ENCODE measurements at places on chromosomes 7 and 10.

DNA sequence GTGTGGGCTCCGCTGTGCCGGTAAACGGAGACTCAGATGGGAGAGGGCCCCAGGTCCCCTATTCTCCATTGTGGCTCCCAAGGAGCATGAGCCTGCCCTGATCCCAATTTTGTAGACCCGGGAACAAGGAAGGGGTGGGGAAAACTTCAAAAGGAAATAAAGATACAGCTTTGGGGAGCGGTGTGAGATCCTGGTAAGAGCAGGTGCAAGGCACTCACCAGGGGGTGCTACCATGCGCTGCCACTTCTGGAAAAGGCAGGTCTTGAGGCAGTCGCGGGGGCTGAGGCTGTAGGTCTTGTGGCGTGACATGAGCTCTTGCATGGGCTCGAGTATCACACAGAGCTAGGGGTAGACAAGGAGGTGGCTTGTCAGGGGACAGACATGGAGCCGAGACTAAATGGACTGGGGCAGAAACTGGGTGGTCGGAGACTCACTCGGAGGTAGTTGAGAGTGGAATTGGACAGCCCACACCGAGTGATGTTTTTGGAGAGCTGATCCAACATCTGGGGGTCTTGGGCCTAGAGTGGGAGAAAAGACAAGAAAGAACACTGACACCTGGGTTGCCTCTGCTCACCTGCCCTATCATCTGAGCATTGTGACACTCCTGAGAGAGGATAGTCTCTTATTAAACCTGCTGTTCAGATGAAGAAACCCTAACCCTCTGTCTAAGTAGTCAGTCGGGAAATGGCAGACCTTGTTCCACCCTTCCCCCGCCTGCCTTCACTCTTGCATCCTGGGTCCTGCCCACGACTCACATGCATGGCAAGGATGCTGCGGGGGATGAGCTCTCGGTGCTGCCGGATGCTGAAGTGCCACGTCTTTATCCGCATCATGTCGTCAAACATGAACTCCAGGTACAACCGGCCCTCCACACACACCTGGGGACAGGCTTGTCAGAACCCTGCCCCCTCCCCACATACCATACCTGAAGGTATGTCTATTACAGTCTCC, 10.7 kb downstream of the LDB1 start:
- no peak for DNase-seq

DNA sequence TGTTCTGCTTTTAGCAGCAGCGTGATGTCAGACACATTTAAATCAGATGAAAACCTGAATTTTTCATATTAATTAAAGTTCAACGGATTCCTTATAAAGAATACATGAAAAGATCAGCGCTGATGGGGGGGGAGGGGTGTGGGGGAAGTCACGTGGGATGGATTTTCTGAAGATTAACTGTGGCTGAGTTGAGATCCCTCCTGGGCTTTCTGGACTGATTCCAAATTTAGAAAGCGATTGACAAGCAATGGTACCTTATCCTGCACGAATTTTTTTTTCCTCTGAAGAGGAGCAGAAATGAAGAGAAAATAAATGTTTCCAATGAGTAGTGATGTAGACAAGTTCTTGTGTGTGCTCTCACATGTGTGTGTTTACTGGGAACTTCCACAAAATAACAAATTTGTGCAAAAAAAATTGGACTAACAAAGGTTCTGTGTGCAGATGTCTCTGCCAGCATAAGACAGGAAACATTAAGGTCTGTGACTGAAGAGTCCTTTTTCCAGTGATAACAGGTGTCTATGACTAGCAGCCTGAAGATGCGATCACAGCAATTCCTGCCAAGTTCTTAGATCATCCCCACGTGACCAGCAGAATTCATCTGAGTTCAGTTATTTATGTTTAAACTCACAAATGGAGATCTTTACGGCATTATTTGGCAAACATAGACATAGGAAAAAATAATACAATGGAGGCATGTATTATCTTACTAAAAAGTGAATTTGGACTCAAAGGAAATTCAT, 585.2 kb upstream of the CELF2 start:
- DNase-seq = no peak

GRCh38 chr7:40749877-40750276, 615.1 kb downstream of the SUGCT start:
- no peak for DNase-seq

GRCh38 chr10:35153716-35154115, 27.1 kb downstream of the CREM start:
- no peak for DNase-seq

DNA sequence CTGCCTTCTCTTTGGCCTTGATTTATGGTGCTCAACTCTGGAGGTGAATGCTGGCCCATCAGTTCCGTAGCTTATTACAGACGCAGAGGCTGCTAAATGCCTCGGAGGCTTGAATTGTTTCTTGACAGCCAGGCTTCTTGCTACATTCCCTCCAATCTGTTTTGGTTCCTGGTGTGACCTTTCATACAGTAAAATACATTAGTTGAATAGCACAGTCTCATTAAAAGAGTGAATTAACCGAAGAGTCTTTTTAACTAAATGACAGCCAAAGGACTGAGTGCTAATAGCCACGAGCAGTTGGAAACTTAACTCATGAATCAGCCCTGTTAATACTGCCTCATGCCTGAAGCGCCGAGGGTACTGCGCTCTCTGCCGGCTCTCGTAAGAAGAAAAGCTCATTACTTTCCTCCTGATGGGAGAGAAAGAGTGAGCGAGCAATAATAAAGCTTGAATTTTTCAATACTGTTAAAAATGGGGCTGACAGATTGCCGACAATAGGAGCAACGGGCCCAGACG, 236.4 kb upstream of the GPR26 start:
- no peak for DNase-seq

- DNase-seq = no peak
These were observed 4.1 kb downstream of the SH3PXD2A start for GRCh38 chr10:103851261-103851660.

GRCh38 chr7:142808802-142809583, 38.2 kb downstream of the PRSS2 start:
- no peak for DNase-seq

- no peak for DNase-seq
These were observed 17.5 kb downstream of the CFAP69 start for GRCh38 chr7:90262438-90262837.

DNA sequence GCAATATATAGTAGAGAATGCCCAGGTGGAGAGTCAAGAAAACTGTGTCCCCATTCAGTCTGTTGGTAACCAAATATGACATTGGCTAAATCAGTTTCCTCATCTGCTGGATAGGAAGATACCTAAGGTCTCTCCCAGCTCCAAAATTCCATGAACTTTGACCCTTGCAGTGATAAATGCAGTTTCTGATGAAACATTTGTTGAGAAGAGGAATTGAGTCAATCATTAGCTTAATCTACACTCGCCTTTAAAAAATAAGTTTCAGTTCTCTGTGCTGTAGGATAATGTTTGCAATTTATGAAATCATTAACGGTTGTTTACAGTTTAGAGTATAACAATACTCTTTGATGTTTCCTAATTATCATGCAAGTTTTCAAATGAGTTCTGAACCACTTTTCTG, 38.0 kb upstream of the SLC25A13 start:
- no peak for DNase-seq

GRCh38 chr7:39557911-39558310, 8.3 kb upstream of the YAE1 start:
- no peak for DNase-seq

GRCh38 chr7:141663081-141663849, 38.7 kb downstream of the DENND11 start:
- DNase-seq = no peak

DNA sequence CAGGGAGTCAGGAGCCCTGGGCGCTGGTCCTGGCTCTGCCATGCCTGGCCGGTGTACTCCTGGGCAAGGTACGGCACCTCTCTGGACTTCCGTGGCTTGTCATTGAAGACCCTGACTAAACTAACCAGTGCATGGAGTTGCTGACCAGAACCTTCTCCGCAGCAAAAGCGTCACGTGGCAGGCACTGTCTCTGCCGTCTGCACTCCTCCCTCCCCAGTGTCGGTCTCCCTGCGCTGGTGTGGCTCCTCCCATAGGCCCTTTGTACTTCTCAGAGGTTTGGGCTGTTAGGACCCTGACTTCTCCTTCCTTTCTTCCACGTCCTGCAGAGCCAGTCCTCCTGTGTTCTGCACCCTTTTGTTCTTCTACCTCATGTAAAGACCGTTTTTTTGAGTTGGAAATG, 100.6 kb upstream of the CREB5 start:
- DNase-seq = no peak

DNA sequence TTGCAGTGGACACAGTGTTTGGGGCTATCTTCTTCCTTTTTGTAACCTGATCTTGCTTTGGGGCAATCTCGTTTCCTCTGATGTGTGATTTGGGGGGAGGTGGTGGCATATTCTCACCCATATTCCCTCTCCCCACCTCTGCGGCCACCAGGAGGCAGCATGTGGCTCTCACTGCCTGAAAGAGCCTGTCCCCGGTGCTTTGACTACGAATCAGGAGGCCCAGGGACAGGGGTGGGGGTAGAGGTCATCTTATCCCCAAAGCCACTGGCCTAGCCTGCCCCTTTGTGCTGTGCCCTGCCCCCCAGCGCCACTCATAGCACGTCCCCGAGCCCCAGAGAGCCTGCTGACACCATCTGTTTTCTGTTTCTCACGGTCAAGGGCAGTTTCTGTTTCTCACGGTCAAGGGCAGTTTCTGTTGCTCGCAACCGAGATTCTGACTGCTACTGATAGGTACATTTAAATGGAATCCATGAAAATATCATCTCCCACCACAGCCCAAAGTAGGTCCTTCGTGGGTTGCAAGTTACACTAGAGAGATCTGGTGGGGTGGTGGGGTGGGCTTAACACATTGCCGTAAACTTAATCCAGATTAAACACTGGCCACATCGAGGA, 28.2 kb downstream of the PHYH start:
- DNase-seq = no peak

DNA sequence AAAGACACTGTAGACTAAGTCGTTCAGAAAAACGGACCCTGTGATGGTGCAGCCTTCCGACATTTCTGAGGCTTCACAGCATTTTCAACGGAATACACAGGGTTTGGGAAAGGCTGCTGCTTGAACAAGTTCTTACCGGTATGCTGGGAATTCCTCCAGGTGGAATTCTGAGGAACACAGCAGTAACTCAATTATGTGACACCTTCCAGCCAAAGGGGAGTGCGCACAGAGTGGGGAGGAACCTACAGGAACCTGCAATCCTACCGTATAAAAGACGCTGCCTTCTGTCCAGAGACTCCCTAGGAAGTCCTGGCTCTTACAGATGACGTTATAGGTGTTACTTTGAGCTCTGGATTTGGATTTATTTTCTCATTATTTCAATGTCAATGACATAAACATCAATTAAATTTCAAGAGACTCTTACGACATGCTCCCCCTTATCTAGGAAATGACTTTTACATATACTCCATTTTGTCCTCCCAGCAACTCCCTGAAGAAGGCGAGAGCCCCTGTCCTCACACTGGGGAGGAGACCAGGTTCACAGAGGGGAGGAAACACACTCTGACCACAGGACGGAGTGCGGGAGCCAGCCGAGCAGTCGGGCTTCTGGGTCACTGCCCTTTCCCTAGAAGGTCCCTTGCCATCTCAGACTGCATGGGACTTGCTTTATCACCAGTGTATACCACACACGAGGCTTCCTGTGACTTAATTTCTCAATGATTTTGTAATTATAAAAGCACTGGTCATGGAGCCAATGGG, 27.9 kb downstream of the VIPR2 start:
- no peak for DNase-seq

- no peak for DNase-seq
These were observed 134.5 kb downstream of the C10orf105 start for GRCh38 chr10:71584902-71585563.

- DNase-seq = no peak
These were observed 5.5 kb upstream of the MDFIC start for GRCh38 chr7:114916261-114916892.

DNA sequence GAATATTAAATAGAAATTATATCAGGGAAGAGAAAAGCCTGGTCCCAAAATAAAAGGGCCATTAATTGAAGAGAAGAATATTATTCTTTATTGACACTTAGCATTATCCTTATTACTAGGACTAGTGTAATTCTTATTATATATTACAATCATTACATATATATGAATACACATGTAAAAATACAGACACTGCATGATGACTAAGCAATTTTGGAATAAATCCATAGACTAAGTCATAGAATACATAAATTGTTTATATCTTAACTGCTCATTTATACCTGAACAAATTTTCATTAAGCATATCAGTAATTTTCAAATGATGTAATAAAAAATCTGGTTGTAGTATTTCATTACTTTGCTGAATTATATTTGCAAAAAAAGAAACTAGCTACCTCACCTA, 29.7 kb upstream of the SLC13A1 start:
- no peak for DNase-seq

- DNase-seq = no peak
These were observed 5.2 kb upstream of the OTUD1 start for GRCh38 chr10:23433701-23434100.

GRCh38 chr7:131105294-131105798, 222.3 kb upstream of the MKLN1 start:
- DNase-seq = no peak

GRCh38 chr7:115910541-115911164, 119.9 kb downstream of the TFEC start:
- no peak for DNase-seq

DNA sequence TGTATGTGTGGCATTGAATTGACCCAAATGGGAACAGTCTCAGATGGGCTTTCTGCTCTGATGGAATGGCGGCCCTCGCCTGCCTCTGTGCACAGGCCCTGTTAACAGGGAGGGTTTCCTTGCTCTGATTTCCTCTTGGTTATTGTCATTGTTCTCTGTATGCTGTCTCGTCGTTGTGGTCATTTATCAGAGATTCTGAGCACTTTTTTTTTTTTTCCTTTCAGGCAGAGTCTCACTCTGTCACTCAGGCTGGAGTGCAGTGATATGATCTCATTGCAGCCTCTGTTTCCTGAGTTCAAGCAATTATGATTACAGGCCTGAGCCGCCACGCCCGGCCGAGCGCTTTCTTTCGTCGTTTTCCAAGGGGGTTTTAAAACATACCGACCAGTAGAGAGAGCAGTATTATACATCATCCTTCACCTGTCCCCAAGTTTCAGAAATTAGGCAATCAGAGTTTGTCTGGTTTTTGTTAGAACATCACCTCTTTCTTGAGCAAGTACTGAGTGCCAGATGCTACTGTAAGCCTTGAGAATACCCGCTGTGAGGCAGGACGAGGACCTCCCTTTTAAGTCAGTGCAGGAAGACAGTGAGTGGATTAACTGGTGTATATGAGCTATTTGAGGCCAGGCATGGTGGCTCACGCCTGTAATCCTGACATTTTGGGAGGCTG, 6.5 kb downstream of the CHST12 start:
- no peak for DNase-seq

GRCh38 chr10:28077889-28078288, 79.0 kb upstream of the ODAD2 start:
- DNase-seq = no peak

- no peak for DNase-seq
These were observed 216.3 kb downstream of the CHRM2 start for GRCh38 chr7:137084607-137085380.

DNA sequence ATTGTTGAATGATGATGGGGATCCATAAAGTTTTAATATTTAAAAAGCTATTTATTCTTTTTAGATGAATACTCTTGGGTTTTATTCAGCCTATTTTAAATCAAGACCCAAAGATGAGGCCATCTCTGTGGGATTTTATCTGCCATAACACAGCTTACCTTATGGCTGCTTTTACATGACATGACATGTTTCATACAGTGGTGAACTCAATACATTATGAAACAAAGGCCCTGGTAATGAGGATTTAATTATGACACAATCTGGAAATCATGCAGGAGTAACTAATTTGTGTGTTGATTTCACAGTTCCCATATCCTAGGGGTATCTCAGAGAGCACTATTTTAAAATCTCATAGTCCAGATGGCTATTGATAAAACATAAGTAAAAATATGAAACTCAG, 661.8 kb upstream of the FZD8 start:
- DNase-seq = no peak
